ENCODE measurements at places on chromosomes 7 and 10. TPM values are rescaled to one million over a fixed set of nuclear protein-coding genes. Genes with fewer than 3 reads are reported as not detected.

DNA sequence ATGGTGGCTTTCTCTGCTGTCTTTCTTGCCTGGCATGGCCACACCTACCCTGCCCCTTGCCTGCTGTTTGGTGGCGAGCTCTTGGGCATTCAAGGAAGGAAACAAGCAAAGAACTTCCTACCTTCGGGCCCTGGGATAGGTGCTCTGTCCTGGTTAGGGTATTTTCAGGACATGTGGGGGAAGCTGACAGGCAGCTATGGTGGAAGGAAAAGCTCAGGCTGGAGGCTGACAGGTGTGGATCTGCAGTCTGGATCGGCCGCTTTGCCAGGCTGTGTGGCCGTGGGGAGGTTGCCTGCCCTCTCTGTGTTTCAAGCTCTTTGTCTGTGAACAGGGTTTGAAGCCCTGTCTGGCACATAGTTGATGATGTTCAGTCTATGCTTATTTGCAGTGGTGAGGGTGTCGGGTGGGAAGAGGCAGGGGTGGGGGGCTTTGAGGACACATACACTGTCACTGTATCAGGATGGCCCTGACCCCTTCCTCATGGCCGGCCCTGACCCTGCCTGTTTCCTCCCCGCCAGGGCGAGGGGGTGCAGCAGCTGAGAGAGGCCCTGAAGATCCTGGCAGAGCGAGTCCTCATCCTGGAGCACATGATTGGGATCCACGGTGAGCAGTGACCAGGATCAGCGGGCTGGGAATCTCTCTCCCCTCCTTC lies 73.7 kb downstream of the MYL10 start:
- DNase-seq: no peak

GRCh38 chr7:151711435-151711872 lies 165.5 kb downstream of the PRKAG2 start:
- DNase-seq: no peak

GRCh38 chr7:1397491-1398327 lies 61.6 kb downstream of the MICALL2 start:
- DNase-seq: no peak

DNA sequence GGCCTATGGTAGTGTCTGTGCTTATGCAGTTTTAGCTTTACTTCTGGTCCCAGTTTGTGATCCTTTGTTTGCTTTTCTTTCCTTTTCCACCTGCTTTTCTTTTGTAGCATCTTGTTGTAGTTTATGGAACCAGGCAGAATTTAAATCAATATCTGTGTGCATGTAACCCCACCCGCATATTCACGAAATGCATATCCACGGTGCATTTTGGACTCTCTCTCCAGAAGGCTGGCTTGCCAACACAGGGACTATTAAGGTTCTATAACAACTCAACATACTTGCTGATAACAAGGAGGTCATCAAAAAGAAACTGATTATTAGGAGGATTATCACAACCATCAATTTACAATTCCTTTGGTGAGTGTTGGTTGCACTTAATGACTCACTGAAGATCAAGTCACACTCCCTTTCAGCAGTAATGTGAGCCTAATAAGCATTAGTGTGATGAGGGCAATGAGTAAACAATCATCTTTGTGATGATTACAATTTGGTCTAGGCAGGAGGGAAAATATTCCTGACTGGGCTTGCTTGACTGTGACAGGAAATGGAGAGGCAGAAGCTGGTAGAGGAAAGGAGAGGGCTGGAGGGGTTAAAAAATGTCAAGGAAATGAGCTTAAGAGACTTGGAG lies 378.6 kb downstream of the REEP3 start:
- DNase-seq: no peak

DNA sequence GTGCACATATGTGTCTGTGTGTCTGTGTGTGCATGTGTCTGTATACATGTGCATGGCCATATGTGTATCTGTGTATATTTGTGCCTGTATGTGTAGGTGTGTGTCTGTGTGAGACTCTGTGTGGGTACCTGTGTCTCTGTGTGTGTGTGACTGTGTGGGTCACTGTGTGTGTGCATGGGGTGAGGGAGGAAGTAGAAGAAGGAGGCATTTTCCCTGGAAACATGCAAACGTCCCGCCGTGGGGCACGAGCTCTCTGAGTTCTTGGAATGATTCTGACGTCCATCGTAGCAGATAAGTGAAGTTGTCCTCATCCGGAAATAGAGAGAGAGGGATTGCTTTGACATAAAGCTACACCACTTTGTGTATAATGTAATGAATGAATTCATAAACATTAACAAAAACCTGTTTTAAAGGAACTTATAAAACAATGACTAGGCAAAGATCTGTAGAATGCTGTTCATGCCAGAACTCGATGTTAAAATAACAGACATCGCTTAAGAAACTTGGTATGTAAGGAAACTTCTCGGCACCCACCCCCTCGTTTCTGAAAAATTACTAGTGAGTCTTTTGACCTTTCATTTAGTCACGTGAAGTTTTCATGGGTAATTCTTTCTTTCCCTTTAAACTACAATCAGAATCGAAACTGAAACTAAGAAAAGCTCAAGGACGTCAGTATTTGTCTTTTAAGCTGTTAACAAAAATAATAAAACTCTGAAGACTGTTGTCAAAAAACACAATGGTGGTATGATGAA lies 43.6 kb upstream of the KLF6 start:
- DNase-seq: no peak

The SSC4D gene
- 0.50 TPM for total RNA-seq

The TRDMT1 gene
- total RNA-seq: 4.9 TPM
